Muscle of leg (tissue), 16 donors: ENCODE measurements at places on chromosomes 4 and X.

DNA sequence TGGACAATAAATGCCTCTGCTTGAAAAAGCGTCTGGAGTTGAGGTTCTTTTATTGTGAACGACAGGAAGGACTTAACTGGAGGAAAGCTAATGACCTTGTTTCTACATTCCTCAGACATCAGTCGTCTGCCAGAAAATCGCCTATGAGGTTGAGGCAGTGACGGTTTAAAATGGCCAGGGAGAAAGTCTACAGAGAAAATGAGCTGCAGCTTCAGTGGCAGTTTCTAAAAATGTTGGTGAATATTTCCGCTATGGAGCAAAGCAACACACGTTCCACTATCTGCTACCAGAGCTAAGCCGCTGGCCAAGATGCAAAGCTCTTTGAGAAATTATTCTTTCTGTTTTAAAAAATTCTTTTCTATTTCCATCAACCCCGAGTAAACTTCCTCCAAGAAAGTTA lies 116.9 kb upstream of the GALNT7 start:
- peak; percentile 62 for DNase-seq

DNA sequence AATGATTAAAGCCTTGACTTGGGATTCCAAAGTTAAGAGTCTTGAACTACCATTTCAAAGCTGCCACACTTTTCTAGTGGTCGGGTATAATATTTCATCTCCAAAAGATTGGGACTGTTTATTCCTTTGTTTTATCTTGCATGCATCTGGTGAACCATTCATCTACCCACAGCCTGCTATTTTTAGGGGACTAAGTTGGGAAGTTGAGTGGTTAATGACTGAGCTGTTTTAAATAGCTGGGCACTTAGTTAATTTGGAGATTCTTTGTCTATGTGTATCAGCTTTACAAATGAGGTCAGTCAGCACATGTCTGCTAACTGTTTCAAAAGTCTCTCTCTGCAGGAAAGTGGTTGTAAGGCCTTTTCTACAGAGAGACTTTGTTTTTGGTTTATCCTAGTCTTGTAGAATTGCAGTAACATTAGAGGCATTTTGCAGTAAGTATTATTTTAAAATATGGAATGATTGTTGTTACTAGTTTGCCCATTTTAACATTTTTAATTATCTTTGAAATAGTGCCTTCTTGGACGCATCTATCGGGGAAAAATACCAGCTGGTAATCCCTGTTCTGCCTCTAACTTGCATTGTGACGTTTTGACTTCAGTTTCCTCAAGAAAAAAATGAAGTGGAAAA lies 8.2 kb downstream of the BMP2K start:
- DNase-seq = peak; percentile 51

DNA sequence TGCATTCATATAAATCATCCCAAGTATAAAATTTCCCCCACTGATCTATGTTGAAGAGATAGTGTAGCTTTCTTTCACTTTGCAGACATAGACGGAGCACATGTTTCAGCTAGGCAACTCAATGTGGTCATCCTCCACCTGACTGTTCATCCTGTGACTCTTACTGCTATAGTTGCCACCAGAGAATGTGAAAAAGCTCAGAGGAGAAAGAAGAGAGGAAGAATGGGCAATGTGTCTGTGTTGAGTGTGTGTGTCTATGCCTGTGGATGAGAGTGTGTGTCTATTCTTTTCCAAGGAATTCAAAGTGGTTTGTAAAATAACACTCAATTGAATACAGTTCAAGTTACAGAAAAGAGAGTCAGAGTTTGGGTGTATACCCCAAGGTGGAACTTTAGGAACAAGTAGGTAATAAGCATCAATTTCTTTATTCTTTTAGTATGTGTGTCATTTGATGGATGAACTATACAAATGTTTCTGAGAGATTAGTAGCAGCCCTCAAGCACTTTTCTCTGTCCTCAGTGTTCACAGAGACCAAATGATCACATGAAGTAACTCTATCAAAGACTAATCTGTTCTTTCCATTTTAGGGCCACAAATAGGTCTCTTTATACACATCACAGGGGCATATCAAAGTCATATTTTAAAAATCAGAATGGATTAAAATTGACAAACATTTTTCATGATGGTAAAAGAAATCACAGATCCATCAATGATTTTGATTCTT lies 2.3 kb downstream of the SNCA start:
- no peak for DNase-seq

DNA sequence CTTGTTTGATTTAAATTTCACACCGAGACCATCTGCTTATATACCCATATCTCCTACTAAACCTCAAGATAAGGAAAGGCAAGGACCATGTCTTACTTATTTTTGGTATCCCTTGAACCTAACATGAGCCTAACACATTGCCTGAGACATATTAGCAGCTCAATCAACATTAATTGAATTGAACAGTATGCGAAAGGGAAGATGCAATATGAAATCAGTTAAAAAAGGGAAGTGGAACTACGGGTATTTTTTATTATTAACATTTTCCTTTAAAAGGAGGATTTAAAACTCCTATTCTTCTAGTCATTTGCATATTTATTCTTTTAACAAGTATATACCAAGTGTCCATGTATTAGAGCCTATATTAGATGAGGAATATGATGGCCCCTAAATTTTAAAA lies 197.0 kb downstream of the CAMK2D start:
- DNase-seq = no peak

GRCh38 chr4:186494496-186494895 lies 60.9 kb downstream of the MTNR1A start:
- no peak for DNase-seq
